Thoracic aorta (tissue), 2 donors: ENCODE measurements at places on chromosomes 7 and 10. TPM values are rescaled to one million over a fixed set of nuclear protein-coding genes. Genes with fewer than 3 reads are reported as not detected.

The BUD23 gene
- total RNA-seq = 51.0 TPM

The KCNMA1 gene
- 188 TPM for total RNA-seq

The CNNM1 gene
- total RNA-seq = 0.35 TPM

The SP8 gene
- total RNA-seq = not detected

The TAC1 gene
- 13.8 TPM for total RNA-seq
